ENCODE measurements at places on chromosomes 7 and 10.
A peak's percentile ranks its signal among the peaks of the same experiment; 100 is the strongest.

- no peak for DNase-seq
Observed at GRCh38 chr7:128759242-128759641, 16.4 kb downstream of the OPN1SW start.

DNA sequence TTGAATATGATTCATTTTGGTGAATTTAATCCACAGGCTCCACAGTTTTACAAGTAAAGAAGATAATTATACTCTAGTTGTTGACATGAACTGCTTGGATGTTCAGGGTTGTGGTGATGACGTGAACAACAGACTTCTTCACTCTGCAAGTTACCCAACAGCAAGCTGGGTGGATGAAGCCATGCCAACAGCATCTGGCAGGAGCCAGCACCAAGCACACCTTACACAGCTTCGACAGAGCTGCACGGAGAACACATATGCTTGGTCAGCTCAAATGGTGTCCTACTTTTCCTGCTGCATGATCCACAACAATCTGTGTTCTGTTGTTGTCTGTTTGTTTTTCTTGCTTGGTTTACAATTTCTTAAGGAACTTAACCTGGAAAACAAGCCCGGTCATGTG, 9.8 kb downstream of the NOD1 start:
- no peak for DNase-seq

- DNase-seq, result no peak
Observed at GRCh38 chr10:114042895-114043531, 653 bp upstream of the ADRB1 start.

- no peak for DNase-seq
Observed at GRCh38 chr7:91710881-91711280, 169.6 kb downstream of the MTERF1 start.

DNA sequence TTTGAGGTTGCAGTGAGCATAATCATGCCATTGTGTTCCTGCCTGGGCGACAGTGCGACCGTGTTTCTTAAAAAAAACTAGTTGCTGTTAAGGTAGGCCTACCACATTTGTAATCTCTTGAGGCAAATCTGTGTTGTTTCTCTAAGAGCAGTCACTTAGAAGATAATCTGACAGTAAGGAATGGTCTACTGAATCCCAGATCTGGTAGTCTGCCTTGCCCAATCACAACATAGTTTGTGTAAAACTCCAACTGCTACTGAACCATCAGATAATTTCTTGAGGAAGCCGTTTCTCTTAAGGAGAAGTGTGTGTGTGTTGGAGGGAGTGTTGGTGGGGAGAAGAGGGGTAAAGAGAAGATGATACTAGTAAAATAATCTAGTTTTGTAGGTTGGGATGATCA, 5.0 kb downstream of the NRF1 start:
- DNase-seq, result no peak

GRCh38 chr7:76315364-76315763, 12.9 kb downstream of the HSPB1 start:
- no peak for DNase-seq

GRCh38 chr7:7969306-7970236, 975 bp downstream of the GLCCI1 start:
- DNase-seq, result peak; percentile 25

GRCh38 chr10:69554611-69555010, 18.6 kb downstream of the NEUROG3 start:
- DNase-seq, result no peak

DNA sequence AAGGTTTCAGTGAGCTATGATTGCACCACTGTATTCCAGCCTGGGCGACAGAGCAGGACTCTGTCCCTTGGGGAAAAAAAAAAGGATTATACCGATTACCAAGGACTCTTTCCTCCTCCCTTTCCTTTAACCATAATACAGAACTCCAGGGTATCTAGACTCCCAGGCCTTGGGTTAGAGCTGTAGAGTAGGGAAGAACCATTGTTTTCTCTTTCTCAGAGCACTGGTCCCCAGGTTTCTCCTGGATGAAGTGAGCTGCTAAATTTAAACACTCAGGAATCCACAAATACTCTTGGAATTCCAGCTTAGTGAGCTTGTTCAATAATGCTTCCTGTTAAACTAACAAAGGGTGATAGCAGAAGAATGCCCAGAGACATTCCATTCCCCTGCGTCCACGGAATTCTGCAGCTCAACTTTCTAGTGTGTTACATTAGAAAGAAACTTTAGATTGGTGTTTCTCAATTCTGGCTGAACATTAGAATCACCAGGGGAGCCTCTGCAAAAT, 14.6 kb upstream of the RPEL1 start:
- no peak for DNase-seq

GRCh38 chr7:76206633-76207032, 4.9 kb downstream of the SRRM3 start:
- DNase-seq, result no peak

GRCh38 chr10:15259136-15259535, 90.6 kb upstream of the NMT2 start:
- no peak for DNase-seq

DNA sequence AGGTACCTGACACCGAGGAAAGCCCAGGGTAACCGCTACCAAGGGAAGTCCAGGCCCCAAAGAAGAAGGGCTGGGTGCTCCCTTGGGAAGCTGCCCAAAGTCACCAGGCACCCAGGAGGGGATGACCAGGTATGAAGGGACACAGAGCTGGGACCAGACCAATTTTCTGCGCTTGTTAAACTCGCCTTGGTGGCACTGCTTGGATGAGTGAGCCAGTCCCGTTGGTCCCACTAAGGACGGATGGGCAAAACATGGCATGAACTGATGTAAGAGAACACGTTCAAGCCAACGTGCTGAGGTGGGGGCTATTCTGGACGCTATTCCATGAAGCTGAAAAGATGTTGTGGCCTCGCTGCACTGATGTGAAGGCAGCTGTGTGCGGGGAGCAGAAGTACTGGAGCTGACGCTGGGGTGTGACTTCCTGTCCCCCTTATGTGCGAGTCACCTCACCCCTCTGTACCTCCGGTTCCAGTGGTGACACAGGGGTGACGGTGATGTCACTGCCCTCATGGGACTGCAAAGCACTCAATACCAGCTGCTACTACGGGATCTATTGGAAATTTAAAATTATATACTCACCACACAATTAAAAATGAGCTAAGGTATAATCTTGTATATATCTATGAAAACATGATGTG, 73.6 kb downstream of the COBL start:
- DNase-seq, result no peak

DNA sequence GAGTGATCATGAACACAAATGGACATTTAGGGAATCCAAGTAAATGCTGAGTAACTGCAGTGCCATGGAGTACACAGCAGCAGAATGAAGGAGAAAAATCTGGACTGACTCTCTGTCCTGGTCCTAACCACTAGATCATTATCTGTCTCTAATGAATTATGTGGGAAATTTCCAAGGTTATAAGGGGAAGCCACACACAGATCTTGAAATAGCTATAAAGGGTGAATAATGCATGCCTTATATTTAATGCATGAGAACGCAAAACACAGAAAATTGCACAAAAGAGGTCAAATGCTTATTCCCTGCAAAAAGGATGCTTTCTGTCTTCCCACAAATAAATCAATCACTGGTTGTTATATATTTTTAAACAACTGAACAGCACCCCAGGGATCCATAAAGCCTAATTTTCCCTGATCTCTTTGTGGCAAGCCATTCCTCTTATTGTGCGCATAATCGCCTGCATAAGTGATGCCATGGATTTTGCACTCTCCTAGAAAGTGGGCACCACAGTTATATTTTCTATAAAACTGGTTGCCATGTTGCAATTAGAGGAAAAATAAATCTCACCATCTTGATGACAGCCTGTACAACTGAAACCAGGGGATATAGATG, 201.8 kb downstream of the XPNPEP1 start:
- no peak for DNase-seq

GRCh38 chr10:21349912-21350286, 175.6 kb downstream of the SKIDA1 start:
- DNase-seq, result no peak

- DNase-seq, result no peak
Observed at GRCh38 chr7:93148727-93149126, 542 bp upstream of the SAMD9L start.

DNA sequence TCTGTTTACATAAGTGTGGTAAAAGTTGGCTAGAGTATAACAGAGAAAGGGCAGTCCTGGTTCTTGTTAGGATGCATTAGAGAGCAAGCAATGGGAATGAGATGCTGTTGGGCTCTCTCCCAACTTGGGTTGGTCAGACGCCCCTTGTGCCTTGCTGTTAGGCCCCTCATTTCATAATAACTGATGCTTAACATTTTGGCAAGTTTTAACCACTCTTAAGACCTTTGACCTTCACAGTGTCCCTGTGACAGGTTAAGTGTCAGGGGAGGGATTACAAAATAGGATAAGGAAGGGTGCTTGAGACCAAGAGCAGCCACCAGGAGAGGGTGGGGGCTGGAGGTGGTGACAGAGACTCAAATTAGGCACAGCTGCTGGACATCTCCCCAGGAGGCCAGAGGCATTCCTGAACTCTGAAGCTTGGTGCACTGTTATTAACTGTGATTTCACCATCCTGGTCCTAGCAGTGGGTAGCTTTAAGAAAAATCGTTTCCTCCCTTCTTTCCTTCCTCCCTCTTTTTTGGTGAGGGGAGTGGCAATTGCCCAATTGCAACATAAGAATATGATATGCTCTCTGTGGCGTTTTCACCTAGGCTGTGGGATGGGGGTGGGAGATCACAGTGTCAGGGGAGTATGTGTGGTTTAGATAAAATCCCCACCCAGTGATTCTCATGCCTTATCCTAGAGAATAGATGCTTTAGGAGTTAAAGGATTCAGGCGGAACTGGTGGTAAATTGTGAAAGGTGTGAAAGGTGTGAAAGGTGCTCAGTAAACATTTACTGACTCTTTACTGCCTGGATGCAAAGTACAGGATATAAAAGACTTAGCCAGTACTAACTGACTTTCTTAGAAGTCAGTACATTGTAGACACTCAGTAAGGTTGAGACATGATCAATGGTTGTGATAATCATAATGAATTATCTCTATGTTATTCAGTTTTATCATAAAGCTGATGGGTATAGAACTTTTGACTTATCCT, 270.5 kb downstream of the BICC1 start:
- peak; percentile 67 for DNase-seq

Measured in tibial artery (tissue), 4 donors.